Sigmoid colon (tissue), 7 donors: ENCODE measurements at places on chromosomes 6 and 20.
A peak's percentile ranks its signal among the peaks of the same experiment; 100 is the strongest.

DNA sequence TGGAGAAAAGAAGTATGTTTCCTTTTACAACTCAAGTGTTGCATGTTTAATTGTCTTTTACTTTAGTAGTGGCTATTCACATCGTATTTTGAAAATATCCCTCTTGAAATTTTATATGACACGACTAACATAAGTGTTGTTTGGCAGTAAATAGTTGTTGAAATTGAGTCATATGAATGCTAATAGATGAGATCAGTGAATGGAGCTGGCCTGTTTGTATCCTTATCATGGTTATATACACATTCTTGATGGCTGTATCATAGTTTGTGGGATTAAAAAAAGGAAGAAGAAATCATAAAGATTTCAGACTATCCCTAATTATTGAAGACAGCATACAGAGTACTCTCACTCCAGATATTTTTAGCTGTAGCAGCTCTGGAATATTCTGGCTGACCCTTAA is 8.2 kb upstream of the RAE1 start:
- no peak for DNase-seq

DNA sequence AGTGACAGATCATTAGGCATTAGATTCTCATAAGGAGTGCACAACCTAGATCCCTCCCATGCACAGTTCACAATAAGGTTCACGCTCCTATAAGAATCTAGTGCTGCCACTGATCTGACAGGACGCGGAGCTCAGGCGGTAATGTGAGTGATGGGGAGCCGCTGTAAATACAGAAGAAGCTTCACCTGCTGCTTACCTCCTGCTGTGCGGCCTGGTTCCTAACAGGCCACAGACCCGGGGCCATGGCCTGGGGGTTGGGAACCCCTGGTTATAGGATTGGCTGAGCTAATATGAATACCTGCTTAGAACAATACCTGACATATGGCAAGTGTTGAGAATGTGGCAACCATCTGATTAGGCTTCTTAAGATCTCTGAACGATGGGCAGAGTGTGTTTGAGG is 2.4 kb downstream of the PNPLA1 start:
- no peak for DNase-seq

DNA sequence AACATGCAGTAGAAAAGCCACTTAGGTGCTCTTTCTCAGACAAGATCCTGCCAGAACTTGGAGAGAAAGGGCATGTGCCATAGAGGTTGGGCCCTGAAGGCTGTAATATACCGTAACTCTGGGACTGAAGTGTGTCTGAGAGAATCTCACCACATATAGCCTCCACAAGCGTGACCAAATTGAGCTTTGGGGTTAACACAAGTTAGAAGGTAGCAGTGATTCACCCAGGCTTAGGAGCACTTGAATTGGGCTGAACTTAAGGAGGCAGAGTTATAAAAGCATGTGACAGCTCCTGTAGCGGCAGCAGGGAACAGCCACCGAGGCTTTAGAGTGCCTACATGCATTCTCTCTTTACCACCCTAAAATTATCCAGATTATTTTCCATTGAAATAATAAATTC is 361.6 kb downstream of the PHF3 start:
- no peak for DNase-seq

DNA sequence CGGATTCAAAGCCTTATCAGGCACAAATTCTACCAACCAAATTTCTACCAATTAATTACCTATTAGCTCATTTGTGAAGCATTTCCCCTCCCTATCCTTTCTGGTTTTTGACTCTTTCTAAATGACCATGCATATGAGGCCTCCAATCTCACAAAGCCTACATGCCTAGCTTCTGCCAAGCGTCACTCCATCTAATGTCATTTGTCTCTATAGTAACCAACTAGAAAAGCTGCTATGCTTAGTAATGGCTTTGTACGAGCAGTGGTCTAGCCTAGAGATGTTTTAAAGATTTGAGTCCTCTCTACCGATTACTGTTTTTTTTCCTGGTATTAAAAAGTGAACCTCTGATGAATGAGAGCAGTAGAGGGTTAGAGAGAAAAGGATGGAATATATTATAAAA is 4.8 kb upstream of the ASF1A start:
- no peak for DNase-seq

DNA sequence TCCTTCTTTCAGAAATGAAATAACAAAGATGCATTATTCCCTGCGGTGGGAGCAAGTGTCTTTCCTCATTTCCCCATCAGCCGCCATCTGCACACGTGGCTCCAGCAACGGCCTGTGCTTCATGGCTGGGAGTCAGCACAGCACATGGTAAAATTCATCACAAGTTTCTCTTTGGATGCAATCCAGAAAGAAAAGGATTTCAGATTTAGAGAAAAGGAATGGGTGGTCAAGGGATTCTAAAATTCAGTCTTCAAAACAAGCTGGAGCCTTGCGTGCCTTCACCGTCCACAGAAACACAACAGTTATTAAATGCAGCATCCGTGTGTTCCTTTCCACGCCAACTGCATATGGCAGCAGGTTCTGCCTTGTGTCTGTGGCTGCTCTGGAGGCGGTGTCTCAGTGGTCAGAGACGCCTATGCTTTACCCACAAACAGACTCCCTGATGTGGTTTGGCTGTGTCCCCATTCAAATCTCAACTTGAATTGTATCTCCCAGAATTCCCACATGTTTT is 107.6 kb downstream of the THBS2 start:
- DNase-seq = peak; percentile 86

DNA sequence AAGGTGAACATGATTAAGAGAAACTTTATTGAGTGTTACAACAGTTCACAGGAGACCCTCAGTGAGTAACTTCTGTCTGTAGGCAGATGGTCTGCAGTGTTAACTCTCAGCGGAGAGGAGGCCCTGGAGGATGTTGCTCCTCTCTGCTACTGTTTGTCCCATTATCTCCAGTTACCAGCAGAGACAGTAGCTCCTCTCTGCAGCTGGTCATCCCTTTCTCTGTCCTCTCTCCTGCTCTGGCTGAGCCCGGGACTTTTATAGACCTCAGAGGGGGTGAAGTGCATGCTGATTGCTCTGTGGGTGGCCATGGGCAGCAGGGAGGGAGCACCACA is 5.7 kb downstream of the GTSF1L start:
- no peak for DNase-seq

- no peak for DNase-seq
Measured at GRCh38 chr6:128860782-128861181, 22.2 kb upstream of the LAMA2 start.

GRCh38 chr6:10862361-10862760 is 19.5 kb downstream of the GCM2 start:
- no peak for DNase-seq

DNA sequence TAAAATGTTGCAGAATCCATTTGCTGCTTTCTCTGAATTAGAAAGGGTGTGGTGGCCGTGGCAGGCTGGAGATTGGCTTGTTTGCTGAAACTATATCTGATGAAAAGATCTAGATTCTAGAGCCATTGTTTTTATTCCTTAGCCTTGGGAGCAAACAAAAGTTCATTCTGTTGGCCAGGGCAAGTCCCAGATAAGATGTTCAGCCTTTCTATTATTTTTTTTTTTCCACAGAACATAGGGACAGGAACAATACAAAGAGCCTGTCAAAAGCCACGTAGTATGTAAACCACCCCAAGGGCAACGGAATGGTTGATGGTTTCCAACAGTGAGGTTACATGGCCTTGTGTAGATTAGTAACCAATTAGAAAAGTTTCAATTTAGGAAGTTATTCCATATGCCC is 119.9 kb upstream of the SLC22A16 start:
- no peak for DNase-seq

- no peak for DNase-seq
Measured at GRCh38 chr6:111585241-111585973, 20.3 kb downstream of the TRAF3IP2 start.

- no peak for DNase-seq
Measured at GRCh38 chr20:47380481-47380880, 24.0 kb upstream of the ZMYND8 start.

DNA sequence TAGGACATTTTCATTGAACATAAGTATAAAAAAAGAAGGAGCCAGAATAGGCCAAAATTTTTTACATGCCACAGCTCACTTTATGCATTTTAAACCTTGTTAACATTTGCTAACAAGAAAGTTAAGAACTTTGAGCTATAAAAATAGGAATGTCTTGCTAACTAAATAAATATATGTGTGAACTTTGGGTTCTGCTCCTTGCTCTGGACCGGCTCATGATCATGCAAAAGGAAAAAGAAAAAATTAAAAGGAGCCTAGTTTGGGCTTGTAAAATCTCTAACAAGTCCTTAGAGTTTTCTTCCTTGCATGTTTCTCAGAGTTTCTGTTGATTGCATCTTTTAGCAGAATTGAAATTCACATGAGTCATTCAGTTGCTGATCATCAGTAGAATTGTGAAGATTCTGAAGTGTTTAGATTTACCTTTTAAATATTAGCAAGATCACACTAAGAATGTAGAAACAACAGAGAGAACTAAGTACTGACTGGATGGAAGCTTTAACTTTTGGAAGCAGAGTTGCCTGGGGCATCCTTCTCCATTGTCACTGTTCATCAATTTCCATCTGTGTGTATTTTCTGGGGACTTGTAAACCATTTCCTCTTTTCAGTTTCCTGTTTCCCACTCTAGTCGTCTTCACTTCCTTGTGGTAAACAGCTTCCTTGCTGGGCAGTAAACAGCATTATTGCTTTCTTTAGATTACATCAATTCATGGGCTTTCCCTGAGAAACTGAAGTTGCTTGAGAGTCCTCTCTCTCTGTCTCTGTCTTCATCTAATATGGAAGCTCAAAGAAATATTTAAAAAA is 458.4 kb upstream of the BTBD3 start:
- no peak for DNase-seq

- DNase-seq = no peak
Measured at GRCh38 chr6:94349227-94349626, 929.9 kb upstream of the EPHA7 start.

GRCh38 chr6:109978174-109979032 is at the start of gene GPR6:
GPR6 (plus strand) TSS chr6:109978311; CDS start chr6:109979113, 802 bp downstream.
- no peak for DNase-seq

DNA sequence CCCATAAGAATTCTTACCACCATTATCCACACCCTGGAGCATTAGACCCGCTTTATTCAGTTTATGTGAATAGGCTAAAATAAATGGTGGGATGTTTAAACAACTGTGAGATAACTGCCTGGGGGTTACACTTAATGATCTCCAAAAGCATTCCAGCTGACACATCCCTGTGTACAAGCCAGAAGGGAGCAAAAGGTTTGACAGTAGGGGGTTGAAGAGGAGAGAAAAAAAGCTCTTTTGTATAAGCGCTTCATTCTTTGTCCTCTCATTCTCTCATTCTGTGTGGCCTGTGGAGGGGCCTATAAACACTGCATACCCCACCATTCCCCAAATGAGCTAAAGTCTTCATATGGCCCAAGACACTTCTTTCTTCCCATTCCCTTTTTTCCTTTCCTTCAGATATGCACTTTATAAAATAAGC is 30.8 kb upstream of the COL21A1 start:
- no peak for DNase-seq

- DNase-seq = peak; percentile 55
Measured at GRCh38 chr6:34146021-34146782, at the start of gene GRM4. GRM4 (minus strand) TSS chr6:34146087; CDS start chr6:34133496, 12,591 bp downstream.

DNA sequence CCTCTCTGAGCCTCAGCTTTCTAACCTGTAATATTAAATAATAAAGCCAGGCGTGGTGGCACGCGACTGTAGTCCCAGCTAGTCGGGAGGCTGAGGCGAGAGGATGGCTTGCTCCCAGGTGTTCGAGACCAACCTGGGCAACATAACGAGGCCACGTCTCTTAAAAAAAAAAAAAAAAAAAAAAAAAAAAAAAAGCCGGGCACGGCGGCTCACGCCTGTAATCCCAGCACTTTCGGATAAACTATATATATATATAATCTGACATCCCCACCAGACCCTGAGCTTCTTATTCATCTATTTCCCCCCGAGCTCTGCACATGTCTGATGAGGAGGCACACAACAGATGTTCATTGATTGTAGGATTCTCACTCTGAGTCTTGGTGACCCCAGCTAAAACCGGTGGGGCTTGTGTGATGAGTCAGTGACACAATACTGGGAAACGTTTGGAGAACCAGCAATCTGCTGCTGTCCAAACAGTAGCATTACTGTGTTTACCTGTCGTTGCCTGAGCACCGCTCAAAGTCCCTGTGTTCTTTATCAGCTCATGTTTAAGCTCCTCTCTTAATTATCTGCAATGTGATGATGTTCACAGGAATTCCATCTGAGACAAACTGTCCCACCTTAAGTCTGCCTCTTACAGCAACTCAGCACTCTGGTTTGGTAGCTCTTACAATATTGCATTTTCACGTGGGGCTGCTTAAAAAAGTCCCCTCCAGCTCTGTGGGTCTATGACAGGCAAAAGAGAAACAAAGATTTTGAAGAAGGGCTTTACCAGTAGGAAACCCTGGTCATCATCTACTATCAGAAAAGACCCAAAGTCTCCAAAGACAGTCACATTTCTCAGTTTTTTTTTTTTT is 1.0 kb upstream of the SPATA2 start:
- peak; percentile 43 for DNase-seq

DNA sequence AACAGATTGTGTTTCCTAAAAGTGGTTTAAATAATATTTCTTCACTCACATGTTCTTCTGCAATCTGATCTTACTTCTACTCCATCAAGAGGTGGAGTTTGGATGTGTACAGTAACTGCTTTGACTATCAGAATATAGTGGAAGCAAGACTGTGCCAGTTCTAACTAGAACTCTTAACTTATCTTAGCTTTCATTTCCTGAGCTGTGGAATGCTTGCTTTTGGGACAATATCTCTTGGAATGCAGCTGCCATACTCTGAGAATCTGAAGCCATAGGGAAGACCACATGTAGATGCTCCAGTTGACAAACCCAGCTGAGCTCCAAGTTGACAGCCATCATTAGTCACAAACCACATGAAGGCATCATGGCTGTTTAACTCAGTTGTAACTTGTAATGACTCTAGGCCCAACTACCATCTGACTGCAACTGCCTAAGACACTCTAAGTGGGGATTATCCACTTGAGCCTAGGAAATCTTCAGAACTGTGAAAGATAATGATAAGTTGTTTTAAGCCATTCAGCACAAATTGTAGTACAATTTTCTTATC is 40.8 kb upstream of the MAN1A1 start:
- DNase-seq = no peak

DNA sequence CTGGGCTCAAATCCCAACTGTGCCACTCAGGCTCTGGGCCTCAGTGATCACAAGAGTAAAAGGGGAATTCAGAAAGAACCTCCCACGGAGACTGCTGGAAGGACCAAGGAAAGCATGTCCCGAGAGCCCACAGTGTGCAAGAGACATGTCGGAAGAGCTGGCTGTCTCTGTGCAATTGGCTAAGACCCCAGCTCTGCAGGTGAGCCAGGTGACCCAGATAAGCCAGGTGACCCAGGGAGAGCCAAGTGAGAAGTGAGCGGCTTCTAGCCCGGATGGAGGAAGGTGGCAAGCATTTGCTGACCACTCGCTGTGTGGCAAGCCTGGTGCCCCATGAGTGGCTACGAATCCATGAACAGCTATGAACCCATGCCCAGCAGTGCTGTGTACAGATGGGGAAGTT is 59.1 kb downstream of the RIPOR3 start:
- no peak for DNase-seq

GRCh38 chr20:23988561-23988960 is at the start of gene GGTLC1:
GGTLC1 (minus strand) TSS chr20:23988779; CDS start chr20:23986611, 2,168 bp downstream.
- DNase-seq = no peak

GRCh38 chr20:39195582-39196021 is 233.5 kb downstream of the DHX35 start:
- no peak for DNase-seq
